ENCODE measurements at places on chromosomes 12 and 14.
A peak's percentile ranks its signal among the peaks of the same experiment; 100 is the strongest.

- DNase-seq, result no peak
Observed at GRCh38 chr14:96088074-96088473, 48.9 kb downstream of the C14orf132 start.

GRCh38 chr12:7460375-7461259 lies 16.7 kb upstream of the CD163L1 start:
- DNase-seq, result peak; percentile 78

DNA sequence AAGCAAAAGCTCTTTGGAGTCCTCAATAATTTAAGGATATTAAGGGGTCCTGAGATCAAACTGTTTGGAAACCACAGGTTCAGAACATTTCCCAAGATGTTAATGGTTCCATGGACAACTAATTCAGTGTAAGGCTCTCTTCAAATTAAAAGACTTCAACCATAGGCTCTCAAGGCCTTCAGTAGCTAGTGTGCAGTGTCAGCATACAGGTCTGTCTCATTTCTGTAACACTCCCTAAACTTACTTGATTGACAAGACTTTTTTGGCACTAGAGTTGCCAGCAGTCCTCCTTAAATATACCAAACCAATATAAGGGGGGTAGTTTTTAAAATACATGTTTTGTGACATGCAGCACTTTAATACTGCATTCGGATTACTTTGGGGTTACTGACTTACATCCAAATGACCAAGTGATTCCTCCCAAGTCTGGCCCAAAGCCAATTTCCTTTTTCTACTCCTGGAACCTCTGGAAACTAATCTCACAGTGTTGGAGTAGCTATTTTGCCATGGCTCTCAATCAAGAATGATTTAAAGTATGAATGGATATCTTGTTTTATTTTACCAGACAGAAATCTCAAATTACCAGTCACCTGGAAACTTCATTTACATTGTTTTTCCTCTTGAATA lies 22.7 kb downstream of the CSRP2 start:
- DNase-seq, result no peak

GRCh38 chr14:21997300-21997699 lies 323.7 kb upstream of the OR4E1 start:
- peak; percentile 39 for DNase-seq

DNA sequence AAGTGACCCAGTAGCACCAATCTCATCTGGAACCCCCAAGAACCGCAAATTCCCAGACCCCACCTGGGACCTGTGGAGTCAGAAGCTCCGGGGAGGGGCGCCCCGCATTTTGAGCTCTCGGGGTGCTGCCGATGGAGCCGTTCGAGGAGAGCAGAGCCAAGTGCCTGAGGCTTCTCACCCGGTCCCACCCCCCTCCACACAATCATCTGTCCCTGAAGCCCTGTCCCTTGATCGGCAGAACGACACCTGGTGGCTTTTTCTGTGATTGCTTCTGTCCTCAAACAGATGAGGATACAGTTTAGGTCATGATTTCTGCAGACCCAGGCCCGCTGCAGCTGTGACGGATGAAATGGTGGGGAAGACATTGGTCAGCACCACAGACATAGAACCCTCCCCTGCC lies 74.7 kb downstream of the NOC4L start:
- peak; percentile 63 for DNase-seq

DNA sequence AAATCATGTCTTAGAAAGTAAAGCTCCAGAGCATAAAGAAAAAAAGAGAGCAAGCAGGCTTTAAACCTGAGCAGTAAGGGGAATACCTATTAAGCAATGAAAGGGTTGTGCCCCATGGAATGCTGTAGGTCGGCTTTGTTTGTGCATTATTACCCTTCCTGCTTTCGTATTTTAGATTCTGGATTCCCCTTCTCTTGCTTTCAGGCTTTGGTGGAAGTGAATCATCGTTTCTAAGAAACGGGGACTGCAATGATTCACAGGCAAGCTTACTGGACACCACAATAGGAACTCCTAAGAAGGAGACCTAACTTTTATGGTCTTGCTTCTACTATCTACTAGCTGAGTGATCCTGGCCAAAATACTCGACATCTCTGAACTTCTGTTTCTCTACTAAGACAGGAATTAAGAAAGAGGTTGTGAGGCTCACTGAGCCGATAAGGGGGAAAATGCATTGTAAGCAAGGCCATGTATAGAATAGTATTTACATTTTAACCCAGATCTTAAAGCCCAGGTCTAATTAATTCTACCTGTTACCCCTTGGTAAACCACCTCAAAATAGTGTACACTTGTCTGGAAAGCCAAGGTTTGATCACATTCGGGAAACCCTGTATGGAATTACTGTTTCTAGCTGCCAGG lies 1.2 kb upstream of the BMAL2 start:
- no peak for DNase-seq

DNA sequence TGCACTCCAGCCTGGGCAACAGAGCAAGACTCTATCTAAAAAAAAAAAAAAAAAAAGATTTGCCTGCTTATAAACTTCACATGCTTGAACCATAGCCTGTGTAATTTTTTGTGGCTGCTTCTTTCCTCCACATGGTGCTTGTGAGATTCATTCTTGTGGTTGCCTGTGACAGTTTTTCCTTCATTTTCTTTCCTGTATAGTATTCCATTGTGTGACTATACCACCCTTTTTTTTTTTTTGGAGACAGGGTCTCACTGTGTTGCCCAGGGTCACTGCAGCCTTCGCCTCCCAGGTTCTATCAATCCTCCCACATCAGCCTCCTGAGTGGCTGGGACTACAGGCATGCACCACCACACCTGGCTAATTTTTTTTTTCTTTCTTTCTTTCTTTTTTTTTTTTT lies 22.6 kb upstream of the CHST11 start:
- DNase-seq, result no peak

GRCh38 chr12:116381744-116382685 lies 104.5 kb upstream of the MED13L start:
- peak; percentile 58 for DNase-seq

DNA sequence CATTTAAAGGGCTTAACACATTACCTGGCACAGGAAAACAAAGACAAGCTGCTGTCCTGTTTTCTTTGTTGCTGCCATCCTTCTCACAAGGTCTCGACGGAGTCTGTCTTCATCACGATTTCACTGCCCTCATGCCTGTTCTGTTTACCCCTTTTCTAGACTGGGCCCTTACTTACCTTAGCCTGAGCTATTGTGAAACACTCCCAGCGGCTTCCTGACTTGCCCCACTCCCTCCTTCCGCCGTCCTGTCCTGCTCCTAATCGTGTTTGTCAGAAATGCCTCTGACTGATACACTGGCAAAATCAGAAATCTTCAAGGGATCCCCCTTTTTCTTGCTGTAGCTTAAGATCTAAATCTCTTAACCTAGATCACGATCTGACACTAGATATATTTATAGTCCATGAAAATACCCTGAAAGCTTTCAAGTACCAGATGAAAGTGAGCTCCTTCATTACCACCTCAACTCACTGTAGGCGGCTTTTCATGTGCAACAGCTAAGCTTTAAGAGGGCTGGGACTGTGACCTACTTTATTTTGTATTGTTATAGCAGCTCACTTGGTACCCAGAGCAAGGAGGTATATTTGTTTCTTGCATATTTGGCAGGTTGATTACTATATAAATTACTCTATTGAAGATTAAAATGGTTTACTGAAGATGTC lies 32.1 kb downstream of the TECPR2 start:
- DNase-seq, result no peak

DNA sequence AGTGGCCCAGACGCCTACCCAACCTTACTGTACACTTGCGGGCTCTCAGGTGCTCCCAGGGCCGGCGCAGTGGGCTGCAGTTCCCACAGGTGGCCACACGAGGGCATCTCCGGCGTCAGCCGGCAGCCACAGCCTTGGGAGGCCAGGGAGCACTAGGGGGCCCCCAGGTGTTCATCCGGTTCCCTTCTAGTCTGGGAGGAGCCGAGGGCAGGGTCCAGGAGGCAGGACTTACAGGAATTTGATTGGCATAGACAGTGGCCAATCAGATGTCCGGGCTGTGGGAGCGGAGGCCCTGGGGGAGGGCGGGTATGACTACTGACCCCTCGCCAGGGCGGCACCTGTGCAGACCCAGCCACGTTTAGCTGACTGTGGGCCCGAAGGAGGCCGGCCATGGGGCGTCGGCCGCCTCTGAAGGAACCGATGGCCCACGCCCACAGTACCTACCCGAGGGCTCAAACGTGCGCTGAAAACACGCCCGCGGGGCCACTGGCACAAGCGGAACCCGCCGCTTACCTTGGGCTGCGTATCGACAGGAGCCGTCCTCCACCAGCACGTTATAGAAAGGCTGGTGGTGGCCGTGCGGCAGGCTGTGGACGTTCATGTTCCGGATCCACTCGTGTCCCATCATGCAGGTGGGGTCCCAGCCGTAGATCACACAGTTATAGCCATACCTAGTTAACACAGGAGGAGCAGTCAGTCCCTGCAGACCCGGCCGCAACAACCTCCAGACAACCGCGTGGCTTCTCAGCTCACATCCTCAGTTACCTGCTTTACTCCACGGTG lies 34.8 kb downstream of the FBXO21 start:
- peak; percentile 100 for DNase-seq

DNA sequence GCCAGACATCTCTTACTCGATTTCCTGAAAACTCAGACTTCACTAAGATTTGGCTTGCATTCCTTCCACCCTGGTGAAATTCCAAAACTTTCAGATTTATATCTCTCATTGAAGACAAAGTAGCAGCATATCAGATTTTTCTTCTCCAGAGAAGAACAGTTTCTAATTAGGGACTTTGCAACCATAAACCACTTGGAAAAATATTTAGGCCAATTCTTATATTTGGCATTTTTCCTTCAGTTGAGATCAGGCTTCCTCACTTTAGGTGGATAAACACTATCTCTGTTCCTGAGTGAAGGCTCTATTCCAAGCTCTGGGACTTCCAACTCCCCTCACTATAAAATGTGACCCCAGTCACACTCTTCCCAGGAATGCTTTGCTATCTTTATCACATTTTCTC lies 1434.3 kb upstream of the FLRT2 start:
- DNase-seq, result no peak

- DNase-seq, result no peak
Observed at GRCh38 chr12:64480148-64480547, 28.2 kb downstream of the TBK1 start.

DNA sequence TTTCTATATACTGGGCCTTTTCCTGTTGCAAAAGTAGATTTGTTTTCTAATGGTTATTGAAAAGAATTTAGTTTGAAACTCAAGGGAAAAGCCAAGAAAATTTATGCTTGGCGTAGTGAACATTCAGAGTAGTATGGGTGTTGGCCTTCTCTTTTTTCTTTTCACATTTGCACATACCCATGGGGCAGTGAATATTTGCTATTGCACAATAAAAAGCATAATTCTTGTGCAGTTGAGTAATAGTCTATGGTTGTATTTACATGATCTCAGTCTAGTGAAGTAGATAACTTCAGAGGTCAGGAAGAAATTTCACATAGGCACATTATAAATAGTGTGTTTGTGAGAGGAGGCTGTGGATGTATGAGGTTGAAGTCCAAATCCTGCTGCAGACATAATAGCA lies 158.1 kb downstream of the FLRT2 start:
- no peak for DNase-seq

- DNase-seq, result no peak
Observed at GRCh38 chr12:121709478-121709961, 3.0 kb upstream of the TMEM120B start.

DNA sequence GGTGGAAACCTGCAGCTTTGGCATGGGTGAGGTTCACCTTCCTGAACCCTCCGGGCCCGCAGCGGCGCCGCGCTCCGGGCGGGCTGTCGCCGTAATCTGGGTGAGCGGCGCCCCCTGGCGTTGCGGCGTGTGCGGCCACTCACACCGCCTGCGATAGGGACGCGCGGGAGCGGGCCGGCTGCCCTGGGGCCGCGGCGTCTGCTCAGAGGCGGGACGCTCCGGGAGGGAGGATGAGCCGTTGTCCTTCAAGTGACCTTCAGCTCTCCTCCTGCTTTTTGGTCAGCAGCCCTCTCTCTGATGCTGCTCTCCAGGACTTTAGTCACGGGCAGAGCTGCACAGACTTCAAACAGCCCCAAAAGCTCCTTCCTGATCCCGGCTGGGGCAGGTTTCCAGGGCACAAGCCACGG lies 211.7 kb upstream of the FKBP4 start:
- peak; percentile 79 for DNase-seq

GRCh38 chr14:44204061-44204835 lies 302.8 kb downstream of the FSCB start:
- no peak for DNase-seq

- DNase-seq, result no peak
Observed at GRCh38 chr14:35573911-35574310, 39.9 kb downstream of the INSM2 start.

GRCh38 chr12:5989621-5990020 lies 44.6 kb upstream of the ANO2 start:
- no peak for DNase-seq

DNA sequence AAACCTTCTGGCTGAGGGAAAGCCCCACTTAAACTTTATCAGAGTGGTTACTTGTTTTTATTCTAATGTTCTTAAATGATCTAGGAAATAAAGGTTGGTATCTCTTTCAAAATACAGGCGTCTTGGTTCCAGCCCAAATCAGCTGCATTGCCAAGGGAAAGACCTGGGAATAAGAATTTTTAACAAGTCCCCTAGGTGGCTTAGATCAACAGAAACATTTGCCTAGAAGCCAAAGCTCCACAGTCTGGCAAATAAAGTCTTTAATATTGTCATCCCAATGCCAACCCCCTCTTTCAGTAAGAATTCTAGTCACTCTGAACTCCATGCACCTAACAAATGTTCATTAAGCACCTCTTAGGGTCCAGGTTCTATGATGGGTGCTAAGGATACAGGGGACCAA lies 66.8 kb downstream of the ARL6IP4 start:
- no peak for DNase-seq

DNA sequence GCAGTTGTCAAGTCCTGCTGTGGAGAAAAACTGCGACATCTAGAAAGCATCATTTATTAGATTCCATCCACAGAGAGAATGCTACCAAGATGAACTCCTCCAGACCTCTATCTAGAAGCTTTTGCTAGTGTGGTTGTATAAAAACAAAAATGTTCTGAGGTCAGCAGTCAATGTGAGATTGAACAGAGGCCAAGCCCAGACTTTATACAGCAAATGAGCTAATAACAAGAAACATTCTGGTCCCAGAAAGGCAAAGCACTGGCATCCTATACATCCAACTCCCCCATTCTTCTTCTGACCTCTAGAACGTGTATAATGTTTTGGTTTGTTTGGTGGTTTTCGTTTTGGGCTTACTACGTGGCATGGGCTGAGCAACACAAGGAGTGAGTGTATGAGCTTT lies 26.7 kb upstream of the RIN3 start:
- no peak for DNase-seq

DNA sequence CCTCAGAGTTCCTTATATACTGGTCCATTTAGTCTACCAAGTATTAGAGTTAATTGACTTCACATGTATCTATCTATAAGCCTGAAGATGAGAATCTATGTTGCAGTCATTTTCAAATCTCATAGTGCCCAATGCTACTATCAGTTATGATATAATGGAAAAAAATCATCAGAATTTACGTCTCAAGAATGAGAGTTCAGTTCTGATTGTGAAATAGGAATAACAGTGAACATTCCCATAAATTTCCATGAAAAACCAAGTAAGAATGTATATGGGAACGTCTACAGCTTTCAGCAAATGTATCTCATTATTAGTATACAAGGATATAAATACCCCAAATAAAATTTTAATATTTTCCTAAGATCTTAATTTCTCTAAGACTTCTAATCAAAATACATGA lies 77.2 kb downstream of the PPP1R12A start:
- DNase-seq, result no peak

GRCh38 chr12:87676731-87677130 lies 352.5 kb downstream of the C12orf50 start:
- no peak for DNase-seq

- peak; percentile 46 for DNase-seq
Observed at GRCh38 chr12:106118-106591, 39.6 kb downstream of the IQSEC3 start.
